ENCODE measurements at places on chromosomes 11 and 22.

- no peak for DNase-seq
Observed at GRCh38 chr11:574632-575312, 1.5 kb upstream of the PHRF1 start.

- no peak for DNase-seq
Observed at GRCh38 chr22:28132466-28132865, 213.4 kb upstream of the PITPNB start.

- DNase-seq = peak; percentile 29
Observed at GRCh38 chr11:93543292-93543977, at the start of gene SMCO4. SMCO4 (minus strand) TSS chr11:93543391; CDS start chr11:93479189, 64,202 bp downstream.

DNA sequence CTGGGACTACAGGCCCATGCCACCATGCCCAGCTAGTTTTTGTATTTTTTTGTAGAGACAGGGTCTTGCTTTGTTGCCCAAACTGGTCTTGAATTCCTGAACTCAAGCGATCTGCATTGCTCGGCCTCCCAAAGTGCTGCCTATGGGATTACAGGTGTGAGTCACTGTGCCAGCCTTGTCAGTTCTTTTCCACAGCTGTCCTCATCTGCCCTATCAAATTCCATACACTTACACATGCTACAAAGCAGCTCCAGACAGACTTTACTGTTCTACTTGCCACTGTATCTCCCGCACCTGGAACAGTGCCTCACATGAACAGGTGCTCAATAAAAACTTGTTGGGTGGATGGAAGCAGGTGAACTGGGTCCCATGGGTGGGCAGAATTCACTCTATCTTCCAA, 8.2 kb downstream of the STX5 start:
- DNase-seq = no peak

- no peak for DNase-seq
Observed at GRCh38 chr11:3159296-3160190, 5.6 kb downstream of the OSBPL5 start.

DNA sequence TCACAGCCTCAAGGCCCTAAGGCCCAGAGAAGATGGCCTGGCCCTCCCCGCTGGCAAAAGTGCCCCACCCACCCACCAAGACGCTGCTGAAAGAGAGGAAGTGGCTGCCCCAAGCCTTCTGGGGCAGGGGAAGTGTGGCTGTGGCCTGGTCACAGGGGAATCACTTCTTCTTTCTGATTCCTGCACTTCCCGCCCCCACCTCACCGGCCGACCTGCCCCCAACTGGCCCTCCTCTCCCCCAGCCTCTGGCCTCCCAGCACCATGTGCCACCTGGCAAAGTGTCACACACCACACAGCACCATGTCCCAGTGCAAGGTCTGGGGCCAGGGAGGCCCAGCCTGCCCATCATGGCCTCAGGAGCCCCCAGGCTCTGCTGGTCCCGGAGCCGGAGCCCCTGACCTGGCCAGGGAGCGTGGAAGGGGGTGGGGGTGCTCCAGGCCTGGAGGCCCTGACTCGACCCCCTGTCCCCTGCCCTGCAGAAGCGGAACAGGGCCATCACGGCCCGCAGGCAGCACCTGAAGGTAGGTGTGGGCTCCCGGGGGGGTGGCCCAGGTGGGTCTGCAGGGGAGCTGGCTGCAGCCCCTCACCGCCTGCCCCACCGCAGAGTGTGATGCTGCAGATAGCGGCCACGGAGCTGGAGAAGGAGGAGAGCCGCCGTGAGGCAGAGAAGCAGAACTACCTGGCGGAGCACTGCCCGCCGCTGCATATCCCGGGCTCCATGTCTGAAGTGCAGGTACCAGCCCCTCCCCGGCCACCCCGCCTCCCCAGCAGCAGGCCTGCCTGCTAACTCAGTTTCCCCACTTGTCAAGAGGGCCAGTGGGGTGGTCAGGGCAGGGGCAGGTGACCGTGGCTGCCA, 1.4 kb downstream of the TNNI2 start:
- DNase-seq = no peak

DNA sequence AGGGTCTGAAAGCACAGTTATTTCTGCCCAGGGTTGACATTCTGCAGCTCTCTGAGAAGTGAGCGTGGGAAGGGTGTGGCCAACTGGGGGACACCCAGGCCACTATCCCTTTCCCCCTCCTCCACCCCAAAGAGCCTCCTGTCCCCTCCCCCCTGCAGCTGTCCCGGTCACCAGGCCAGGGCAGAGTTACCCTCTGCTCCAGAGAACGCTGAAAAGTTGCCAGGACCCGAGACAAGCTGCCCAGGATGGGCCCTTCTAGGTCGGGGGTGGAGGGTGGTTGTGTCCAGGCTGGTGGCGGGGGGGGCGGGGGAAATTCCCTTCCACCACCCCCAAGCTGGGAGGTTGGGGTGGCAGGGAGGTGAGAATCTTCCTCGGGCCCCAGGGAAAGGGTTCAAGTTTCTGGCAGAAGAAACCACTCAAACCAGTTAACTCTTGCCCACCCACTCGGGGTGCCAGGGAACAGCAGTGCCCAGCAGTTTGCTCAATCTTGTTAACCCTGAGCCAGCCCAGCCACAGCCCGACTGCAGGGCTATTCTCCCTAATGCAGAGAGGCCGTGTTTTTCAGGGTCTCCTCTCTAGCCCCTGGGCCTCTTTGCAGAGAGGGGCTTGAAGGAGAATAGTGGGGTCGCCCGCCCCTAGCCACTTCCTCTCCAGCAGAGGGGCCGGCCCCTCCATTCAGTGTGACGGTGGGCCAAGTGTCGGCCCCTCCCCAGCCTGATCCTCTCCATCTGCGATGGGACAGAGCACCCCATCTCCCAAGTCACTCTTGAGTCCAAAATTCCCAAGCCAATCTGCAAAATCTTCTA, 697 bp downstream of the LGALS1 start:
- DNase-seq = no peak

GRCh38 chr11:93494357-93494756, 48.8 kb downstream of the SMCO4 start:
- no peak for DNase-seq

GRCh38 chr11:59611570-59612565, 3.7 kb downstream of the OSBP start:
- no peak for DNase-seq

DNA sequence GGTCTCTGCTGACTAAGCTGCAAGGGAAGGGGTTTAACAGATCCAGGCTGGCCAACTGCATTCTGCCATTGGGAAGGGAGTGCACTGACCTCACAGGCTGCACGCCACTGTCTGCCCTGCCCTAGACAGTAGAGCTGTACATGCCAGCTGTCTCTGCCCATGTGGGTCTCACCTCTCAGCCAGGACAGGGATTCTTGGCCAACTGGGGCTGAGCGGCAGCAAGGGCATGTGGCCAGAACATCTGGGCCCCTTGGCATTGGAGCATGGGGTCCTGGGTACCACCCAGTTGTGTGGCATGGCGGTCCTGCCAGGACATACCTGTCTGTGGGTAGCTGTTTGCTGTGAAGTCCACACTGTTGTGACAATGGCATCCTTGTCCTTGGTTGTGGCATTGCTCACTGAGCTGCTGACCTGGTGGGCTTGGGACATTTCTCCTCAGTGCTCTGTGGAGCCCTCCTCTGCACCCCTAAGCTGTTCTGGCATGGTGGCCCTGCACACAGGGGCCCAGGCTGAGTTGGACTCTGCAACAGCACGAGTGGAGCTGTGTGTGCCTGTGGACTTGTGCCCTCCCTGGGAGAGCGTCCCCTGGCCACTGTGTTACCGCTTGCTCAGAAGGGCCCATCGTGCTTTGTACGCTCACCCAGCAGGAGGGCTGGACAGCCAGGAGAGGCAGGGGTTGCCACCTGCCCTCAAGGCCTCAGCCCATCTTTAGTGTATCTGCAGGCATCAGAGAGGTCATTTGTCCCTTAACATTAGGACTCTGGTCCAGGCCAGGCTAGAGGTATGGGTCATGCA, 46.7 kb downstream of the MED15 start:
- DNase-seq = no peak

- no peak for DNase-seq
Observed at GRCh38 chr11:117016246-117016645, 82.0 kb downstream of the SIK3 start.

GRCh38 chr22:37259540-37260029, 15.5 kb upstream of the RAC2 start:
- no peak for DNase-seq

- no peak for DNase-seq
Observed at GRCh38 chr11:102522312-102523188, 8.0 kb downstream of the MMP7 start.

GRCh38 chr22:37014835-37015586, 4.2 kb downstream of the TST start:
- DNase-seq = no peak

DNA sequence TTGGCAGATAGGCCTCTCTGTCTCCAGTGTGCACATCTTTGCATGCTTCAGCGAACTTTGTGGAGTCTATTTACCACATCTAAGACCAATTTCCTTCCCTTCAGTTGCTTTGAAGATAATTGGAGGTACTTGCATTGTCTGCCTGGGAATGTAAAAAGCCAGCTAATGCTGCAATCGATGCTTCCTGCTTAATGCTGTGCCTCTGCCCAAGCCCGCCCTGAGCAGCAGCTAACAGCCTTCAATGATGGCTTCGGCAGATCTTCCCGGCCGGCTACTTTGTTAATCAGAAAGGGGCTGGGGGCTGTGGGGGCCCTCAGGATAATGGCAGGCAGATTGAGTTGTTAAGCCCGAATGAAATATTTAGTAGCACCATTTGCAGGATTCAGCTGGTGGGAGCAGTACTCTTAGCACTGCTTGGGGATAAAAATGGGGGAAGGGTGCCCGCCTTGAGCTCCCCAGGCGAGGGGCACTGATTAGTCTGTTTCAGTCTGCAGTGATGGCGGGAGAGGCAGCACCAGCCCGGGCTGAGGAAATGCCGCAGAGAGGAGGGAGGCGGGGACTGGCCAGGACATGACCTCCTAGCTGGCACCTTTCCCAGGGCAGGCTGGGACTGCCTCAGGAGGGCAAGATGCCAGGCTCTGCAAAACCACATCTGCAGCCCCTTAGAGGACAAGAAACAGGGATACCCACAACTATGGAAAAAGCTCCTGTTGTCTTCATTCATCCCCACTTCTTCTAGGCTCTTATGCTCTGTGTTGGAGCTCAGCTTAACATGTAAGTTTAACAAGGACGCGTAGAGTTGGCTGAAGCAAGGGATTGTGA, 460.0 kb downstream of the BUD13 start:
- DNase-seq = no peak

- no peak for DNase-seq
Observed at GRCh38 chr22:47582067-47582466, 819.6 kb downstream of the TBC1D22A start.

DNA sequence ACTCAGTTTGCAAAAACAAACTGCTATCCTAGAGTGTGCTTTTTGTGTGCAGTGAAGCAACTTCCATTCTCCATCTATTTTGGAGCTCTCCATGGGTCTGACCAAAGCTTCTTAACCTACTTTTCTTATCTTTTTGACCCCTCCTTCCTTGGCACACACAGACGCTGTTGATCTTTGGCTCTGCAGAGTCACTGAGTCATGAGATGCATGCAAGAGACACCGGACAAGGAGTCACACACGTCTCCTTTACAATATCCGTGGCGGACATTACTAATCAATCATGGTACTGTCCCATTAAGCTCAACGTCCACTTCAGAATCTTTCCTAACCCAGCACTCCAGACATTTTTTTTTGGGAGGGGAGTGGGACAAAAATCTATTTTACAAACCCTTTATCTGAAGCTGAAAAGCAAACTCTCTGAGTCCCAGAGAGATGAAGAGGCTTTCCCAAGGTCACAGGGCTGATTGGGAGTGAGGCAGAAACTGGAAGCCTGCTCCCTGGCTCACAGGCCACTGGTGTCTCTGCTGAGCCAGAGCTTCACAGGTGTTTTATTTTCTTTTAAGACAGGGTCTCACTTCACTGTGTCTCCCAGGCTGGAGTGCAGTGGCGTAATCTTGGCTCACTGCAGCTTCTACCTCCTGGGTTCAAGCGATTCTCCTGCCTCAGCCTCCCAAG, 165.8 kb upstream of the SYT13 start:
- no peak for DNase-seq

- DNase-seq = no peak
Observed at GRCh38 chr11:117900720-117901440, 24.4 kb upstream of the FXYD6 start.

- DNase-seq = no peak
Observed at GRCh38 chr22:24030186-24030702, 19.1 kb downstream of the CABIN1 start.

DNA sequence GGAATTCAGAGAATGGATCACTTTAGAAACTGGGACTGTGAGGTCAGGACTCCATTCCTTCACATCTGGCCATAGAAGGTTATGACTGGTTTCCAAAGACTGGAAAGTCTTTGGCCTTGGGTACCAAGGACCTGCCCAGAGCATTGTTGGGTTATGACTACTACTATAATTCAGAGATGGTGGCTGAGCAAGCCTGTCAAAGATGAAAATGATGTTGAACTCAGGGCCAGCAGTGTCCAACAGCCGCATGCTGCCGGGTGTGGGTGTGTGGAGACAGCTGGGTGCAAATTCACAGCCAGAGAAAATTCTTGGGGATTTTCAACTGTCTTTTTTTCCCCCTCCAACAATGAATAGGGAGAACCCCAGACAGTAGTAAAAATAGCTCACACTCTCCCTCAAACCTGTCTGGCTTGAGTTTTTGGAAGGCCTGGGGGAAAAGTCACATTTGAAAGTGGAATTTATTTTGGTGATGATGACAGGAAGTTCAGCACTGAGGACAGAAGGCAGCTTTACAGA, 166.8 kb upstream of the NCAM1 start:
- no peak for DNase-seq

- no peak for DNase-seq
Observed at GRCh38 chr22:37435970-37436603, 8.8 kb upstream of the ELFN2 start.

- DNase-seq = no peak
Observed at GRCh38 chr11:9760193-9760575, 96.3 kb downstream of the SWAP70 start.

DNA sequence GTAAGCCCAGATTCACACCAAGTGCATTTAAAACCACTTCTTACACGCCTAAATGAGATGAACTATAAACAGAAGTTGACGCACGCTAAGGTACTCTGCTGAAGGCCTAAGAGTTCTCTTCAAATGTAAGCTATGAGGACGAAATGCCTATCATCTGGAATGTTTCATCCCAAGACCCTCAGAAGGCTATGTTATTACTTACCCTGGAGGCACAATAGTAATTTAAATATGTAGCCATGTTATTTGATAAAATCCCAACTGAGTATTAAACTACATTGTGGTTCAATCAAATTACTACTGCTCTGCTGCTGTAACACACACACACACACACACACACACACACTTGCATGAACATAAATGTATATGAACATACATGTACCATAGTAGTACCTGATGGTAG, 47.6 kb downstream of the MAML2 start:
- no peak for DNase-seq

- DNase-seq = no peak
Observed at GRCh38 chr11:10937385-10937771, 79.5 kb upstream of the ZBED5 start.

GRCh38 chr11:46345131-46345597, 2.1 kb upstream of the DGKZ start:
- DNase-seq = no peak

DNA sequence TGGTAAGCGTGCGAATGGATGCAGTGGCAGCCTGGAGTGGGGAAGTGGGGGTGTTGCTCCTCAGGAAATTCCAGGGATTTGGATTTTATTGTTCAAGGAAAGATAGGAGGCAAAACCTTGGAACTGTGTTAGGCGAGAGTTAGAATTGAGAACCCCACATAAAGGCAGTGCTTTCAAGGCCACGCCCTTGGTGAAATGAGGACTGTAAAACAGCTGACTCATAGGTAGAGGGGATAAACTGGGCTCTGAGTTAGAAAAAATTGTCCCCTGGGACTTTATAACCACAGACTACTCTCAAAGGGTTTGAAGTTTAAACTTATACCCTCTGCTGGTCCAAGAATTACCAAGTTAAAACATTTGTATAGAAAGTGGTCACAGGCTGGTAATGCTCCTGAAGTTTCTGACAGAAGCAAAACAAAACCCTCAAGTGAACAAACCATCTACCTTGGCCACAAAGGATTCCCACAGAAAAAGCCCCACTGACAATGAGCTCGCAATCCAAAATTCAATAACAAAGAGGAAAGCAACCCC, 250.3 kb upstream of the TBCEL start:
- no peak for DNase-seq

Measured in stimulated activated CD8-positive, alpha-beta memory T cell treated with anti-CD3 and anti-CD28 coated beads, Interleukin-4, amount 100 ng/mL, for 1 hour (primary cell).